Cerebellar nuclear complex (tissue), 1 donor: ENCODE measurements at places on chromosomes 12 and 14.

DNA sequence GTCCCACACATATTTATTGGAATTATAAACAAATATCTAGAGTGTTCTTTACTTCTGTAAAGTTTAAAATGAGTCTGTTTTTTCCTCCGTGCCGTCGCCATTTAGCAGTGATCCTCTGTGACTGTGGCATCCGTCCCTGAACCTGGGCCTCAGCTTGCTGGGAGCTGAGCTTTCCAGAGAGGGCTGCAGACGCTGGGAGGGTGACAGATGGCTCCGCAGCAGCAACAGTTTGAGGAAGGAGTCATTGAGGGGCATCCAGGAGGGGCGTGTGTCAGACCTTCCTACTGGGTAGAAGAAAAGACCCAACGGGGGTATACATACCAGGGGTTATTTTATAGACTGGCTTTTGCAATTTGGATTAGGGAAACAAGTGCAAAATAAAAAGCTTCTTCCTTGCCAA lies 47.9 kb downstream of the NEUROD4 start:
- no peak for DNase-seq

DNA sequence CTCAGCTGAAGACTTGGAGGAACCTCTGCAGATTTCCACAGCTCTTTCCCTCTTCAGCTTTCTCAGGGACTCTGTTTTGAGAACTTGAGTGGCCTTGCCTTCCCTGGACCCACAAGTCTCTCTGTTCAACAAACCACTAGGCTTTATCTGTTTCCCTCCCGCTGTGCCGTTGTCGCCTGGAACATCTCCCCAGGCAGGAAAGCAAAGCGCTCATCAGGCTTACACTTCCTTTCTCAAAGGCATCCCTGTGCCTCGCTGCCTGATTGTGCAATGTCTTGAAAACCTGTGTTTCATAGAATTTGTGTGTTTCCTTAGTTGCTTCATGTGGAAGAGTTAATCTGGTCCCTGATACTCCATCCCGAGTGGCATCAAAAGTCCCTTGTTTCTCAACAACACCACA lies 64.1 kb downstream of the PPM1A start:
- no peak for DNase-seq

GRCh38 chr14:69986336-69986735 lies 107.1 kb downstream of the SMOC1 start:
- DNase-seq: no peak

GRCh38 chr14:76834241-76834661 lies 8.0 kb downstream of the LRRC74A start:
- DNase-seq: no peak

GRCh38 chr12:92509156-92509738 lies 193.5 kb upstream of the PLEKHG7 start:
- no peak for DNase-seq
